ENCODE measurements at places on chromosomes 2 and 18.

GRCh38 chr18:35692866-35693265 lies 111.3 kb downstream of the GALNT1 start:
- DNase-seq = no peak

- DNase-seq = peak; percentile 13
These were observed 17.5 kb downstream of the MOGAT1 start for GRCh38 chr2:222688917-222689316.

- DNase-seq = peak; percentile 76
These were observed 288.5 kb downstream of the TNS1 start for GRCh38 chr2:217714287-217714751.

GRCh38 chr2:241542278-241542605 lies 16.3 kb upstream of the BOK start:
- DNase-seq = no peak

- peak; percentile 44 for DNase-seq
These were observed 4.4 kb downstream of the FOSL2 start for GRCh38 chr2:28397043-28397381.

- no peak for DNase-seq
These were observed 654.8 kb downstream of the SLC4A3 start for GRCh38 chr2:220282236-220282635.
